ENCODE measurements at places on chromosomes 11 and 22.

GRCh38 chr22:33677536-33677935 is 242.7 kb downstream of the LARGE1 start:
- DNase-seq: no peak

- no peak for DNase-seq
Observed at GRCh38 chr11:133817449-133817848, 27.9 kb downstream of the SPATA19 start.

GRCh38 chr11:117122556-117122955 is 21.5 kb upstream of the PAFAH1B2 start:
- DNase-seq: no peak

- DNase-seq: no peak
Observed at GRCh38 chr22:22394591-22394990, 114.0 kb downstream of the ZNF280B start.

DNA sequence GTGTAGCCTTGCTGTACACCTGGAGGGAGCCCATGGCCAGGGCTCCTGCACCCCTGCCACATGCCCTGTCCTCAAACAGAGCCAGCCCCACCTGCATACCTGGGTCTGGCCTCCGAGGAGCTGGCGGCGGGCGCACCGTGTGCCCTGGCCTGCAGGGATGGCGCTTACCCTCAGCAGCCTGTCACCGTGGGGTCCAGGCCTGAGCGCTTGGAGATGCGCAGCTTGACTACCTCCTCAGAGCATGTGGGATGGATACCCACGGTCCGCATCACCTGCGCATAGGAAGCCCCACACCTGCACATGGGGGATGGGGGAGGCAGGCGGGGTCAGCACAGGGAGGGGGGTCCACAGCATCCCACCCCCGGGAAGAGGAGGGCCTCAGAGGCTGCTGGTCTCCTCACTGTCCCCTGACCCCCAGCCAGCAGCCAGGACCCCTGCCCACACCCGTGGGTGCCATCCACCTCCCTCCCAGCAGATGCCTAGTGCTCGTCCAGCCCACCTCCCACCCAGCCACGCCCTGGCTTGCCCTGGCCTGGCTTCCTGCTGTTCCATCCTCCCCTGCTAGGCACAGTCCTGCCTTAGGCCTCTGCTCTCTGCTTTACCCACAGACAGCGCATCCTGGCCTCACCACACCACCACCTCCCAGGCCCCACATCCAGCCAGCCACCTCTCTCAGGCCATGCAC is 22.4 kb upstream of the GNB1L start:
- no peak for DNase-seq

DNA sequence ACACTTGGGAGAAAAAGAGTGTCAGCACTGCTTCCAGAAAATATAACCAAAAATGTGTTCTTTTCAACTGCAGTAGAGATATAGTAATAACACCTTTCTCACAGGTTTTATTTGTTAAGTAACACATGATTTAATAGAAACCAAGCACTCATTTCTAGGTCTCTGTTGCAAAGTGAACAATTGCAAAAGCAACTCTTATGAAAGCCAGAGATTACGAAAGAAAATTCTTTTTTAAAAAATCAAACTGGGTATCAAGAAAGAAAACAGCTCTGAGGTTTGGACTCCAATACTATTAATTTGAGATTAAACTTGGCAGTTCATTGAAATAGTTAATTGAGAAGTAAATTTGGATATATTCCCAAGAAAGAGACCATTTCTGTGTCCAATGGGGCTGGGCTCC is 9.8 kb upstream of the XKR3 start:
- peak; percentile 10 for DNase-seq

Data from pons (tissue), 1 donor.